Activated CD4-positive, alpha-beta T cell treated with anti-CD3 and anti-CD28 coated beads for 36 hours (primary cell): ENCODE measurements at places on chromosomes 11 and 22. TPM values are rescaled to one million over a fixed set of nuclear protein-coding genes. Genes with fewer than 3 reads are reported as not detected.

DNA sequence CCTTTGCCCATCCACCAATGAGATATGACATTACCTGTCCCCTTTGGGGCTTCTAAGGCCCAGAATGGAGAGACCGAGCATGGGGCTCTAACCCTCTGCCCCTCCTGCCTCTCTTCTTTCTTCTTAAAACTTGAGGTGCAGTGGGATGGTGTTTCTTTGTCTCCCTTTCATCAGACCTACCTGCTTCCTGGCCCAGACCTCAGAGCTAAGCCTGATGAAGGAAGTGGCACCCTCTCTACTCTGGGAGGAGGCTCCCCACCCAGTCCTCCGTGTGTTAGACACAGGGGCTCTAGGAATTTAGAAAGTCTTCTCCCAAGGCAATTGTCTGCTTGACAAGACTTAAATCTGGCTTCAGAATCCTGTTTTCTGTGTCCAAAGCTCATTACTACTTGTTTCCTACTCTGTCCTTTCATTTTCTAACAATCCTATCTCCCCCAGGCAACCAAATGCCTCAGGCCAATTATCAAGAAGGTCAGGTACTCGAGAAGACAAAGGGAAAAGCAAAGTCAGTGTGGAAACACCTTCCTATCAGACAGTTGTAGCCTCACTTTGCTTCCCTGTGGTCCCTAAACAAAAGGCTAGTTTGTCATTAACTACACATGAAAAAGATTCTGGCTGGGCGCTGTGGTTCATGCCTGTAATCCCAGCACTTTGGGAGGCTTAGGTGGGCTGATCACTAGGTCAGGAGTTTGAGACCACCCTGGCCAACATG, 20.3 kb upstream of the PARVA start:
- no peak for DNase-seq
- H3K27ac ChIP-seq = no peak overlapping the region
- H3K36me3 ChIP-seq = no peaks in the 10 kb centered on the region
- no peaks in the 10 kb centered on the region for H3K27me3 ChIP-seq
- H3K4me3 ChIP-seq = no peak overlapping the region

- peaks cover 6% of the 10 kb centered on the region for H3K27me3 ChIP-seq
- DNase-seq = no peak
- H3K4me1 ChIP-seq = no peaks in the 10 kb centered on the region
- H3K27ac ChIP-seq = no peak overlapping the region
- H3K36me3 ChIP-seq = no peaks in the 10 kb centered on the region
- H3K4me3 ChIP-seq = no peak overlapping the region
Measured at GRCh38 chr22:49369726-49370626, 457.7 kb downstream of the BRD1 start.

DNA sequence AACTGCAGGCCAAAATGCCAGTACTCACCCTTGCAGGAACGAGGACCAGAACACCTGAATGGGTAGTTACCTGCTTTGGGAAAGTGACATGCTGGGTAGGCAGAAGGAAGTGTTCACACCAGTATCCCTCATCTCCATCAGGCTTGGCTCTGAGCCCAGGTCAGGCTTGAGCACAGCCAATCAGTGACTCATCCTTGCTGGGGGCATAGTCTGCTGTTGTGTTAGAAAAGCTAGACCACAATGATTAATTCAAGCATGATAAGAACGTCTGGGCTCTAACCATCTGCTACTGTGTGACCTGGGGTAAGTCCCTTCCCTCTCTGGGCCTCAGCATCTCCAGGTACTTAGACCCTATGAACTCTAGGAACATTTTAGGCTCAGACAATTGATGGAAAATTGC, 450.4 kb downstream of the MIAT start:
- DNase-seq = no peak
- H3K36me3 ChIP-seq = no peaks in the 10 kb centered on the region
- H3K4me3 ChIP-seq = no peak overlapping the region

DNA sequence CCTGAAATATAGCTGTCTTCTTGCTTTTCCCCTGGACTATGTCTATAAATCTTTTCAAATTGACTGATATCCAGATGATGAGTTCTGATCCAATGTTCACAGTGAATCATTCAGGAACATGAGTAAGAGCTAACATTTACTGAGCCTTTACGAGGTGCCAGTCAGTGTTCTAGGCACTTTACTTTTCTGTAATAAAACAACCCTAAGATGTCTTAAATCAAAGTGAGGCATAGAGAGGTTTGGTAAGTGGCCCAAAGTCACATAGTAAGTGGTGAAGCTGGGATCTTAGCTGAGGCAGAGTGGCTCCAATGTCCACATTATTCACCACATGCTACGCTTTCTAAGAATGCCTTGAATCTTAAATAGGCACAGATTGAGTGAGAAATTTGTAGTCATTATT, 79.9 kb upstream of the OR4C15 start:
- H3K4me3 ChIP-seq = no peak overlapping the region
- no peaks in the 10 kb centered on the region for H3K36me3 ChIP-seq
- no peak for DNase-seq
- no peaks in the 10 kb centered on the region for H3K27me3 ChIP-seq
- no peaks in the 10 kb centered on the region for H3K4me1 ChIP-seq
- H3K27ac ChIP-seq = no peak overlapping the region

- no peak for DNase-seq
- H3K36me3 ChIP-seq = no peaks in the 10 kb centered on the region
- peaks cover 7% of the 10 kb centered on the region for H3K4me1 ChIP-seq
- peaks cover 19% of the 10 kb centered on the region for H3K27me3 ChIP-seq
- no peak overlapping the region for H3K27ac ChIP-seq
- no peak overlapping the region for H3K4me3 ChIP-seq
Measured at GRCh38 chr11:47188259-47188658, 2.0 kb upstream of the PACSIN3 start.

DNA sequence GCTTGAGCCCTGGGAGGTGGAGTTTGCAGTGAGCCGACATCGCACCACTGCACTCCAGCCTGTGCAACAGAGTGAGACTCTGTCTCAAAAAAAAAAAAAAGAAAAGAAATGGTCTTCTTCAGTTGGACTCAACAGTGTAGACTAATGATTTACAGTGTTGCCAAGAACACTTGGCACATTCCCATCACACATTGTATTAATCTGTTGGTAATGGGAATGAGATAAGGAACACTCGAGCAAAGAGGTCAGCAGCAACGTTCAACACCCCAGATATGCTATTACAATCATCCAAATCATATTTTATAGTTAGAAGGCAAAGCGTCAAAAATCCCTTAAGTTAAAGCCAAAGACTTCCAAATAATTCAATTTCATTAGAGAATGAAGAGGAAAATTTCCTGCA, 14.5 kb downstream of the CDON start:
- peaks cover 10% of the 10 kb centered on the region for H3K4me1 ChIP-seq
- DNase-seq = no peak
- H3K27me3 ChIP-seq = no peaks in the 10 kb centered on the region
- H3K27ac ChIP-seq = no peak overlapping the region
- no peaks in the 10 kb centered on the region for H3K36me3 ChIP-seq

DNA sequence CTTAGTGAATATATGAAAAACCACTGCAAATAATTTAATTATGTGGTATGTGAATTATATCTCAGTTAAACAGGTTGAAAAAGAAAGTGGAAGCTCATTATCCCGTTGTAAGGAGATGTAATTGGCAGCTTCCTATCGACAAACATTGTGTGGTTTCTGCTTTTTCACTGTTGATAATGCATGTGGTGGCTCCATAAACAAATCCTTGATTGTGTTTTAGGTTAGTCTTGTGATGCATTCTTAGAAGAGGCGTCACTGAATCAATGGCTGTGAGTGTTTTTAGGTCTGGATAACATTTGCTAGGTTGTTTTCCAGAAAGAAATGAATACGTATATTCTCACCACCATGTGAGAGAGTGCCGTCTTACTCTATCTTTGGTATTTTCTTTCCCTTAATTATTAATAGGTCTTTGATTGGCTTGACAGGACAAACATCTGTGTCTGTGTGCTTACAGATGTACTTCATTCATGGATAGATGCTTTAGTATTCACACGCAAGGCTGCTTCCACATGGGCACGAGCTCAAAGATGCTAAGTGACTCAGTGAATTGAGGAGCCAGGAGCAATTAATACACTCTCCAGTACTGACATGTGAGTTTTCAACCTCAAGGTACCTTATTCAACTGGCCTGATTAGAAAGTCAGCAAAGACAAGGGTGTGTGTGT, 166.7 kb downstream of the TBC1D22A start:
- no peaks in the 10 kb centered on the region for H3K27me3 ChIP-seq
- no peak overlapping the region for H3K4me3 ChIP-seq
- H3K4me1 ChIP-seq = peaks cover 4% of the 10 kb centered on the region
- DNase-seq = no peak
- H3K36me3 ChIP-seq = peaks cover 13% of the 10 kb centered on the region

GRCh38 chr11:118996926-118997626, 862 bp upstream of the CENATAC start:
- H3K36me3 ChIP-seq = peaks cover 41% of the 10 kb centered on the region
- H3K4me1 ChIP-seq = peaks cover 32% of the 10 kb centered on the region
- peak overlapping the region; percentile 88 for H3K4me3 ChIP-seq
- peak; percentile 70 for DNase-seq
- H3K27me3 ChIP-seq = no peaks in the 10 kb centered on the region

GRCh38 chr11:9265211-9266131, at the start of gene DENND5A:
Gene DENND5A, minus strand, starts transcription at chr11:9265350. Its CDS starts 281 bp downstream, at chr11:9265069.
- H3K4me3 ChIP-seq = peak within 1 kb of the TSS; percentile 87
- peak; percentile 71 for DNase-seq
- H3K27ac ChIP-seq = peak within 1 kb of the TSS; percentile 93
- peaks cover 33% of the 10 kb centered on the region for H3K4me1 ChIP-seq
- H3K36me3 ChIP-seq = peaks cover 3% of the 10 kb centered on the region

GRCh38 chr22:43859621-43860020, 2.7 kb downstream of the SULT4A1 start:
- no peaks in the 10 kb centered on the region for H3K36me3 ChIP-seq
- no peak for DNase-seq
- no peaks in the 10 kb centered on the region for H3K4me1 ChIP-seq
- peaks cover 55% of the 10 kb centered on the region for H3K27me3 ChIP-seq

DNA sequence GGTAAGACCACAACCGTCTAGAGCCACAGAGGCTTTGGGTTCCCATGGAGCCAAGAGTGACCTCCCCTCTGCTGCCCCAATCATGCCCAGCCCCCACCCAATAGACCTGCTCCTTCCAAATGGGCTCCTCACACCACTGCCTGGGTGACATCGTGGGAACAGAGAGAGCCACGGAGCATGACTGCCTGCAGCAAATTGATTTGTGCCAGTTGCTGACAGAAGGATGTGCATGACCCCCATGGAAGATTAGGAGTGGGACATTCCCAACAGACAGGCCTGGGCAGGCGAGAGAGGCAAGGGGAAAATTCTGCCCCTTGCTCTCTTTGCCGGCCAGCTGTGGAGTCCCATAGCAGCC, 88.5 kb downstream of the TENM4 start:
- H3K27ac ChIP-seq = no peak overlapping the region
- no peaks in the 10 kb centered on the region for H3K36me3 ChIP-seq
- no peak overlapping the region for H3K4me3 ChIP-seq
- peaks cover 10% of the 10 kb centered on the region for H3K27me3 ChIP-seq

GRCh38 chr11:130050257-130050656, 19.4 kb upstream of the APLP2 start:
- no peaks in the 10 kb centered on the region for H3K36me3 ChIP-seq
- H3K27me3 ChIP-seq = no peaks in the 10 kb centered on the region
- H3K4me3 ChIP-seq = no peak overlapping the region
- no peak overlapping the region for H3K27ac ChIP-seq
- no peak for DNase-seq
- no peaks in the 10 kb centered on the region for H3K4me1 ChIP-seq

DNA sequence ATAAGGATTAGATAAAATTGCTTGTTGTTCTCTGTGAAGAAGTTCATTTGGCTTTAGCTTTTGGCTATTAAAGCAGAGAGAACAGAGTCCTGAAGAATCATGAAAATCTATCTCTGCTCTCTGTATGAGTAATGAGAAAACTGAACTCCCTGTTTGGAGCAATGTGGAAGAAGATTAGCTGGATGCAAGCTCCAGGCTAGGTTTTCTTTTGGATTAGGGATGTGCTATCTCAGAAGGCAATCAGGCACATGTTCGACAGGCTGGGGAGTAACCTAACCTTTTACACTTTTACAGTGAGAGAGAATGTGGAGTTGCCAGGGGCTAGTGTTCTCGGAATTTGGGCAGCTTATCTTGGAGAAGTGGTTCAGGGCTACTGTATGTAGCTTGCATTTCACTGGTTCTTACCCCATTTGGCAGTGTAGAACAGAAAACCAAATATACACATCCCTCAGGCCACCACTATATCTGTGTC, 8.5 kb upstream of the SLN start:
- no peak overlapping the region for H3K4me3 ChIP-seq
- DNase-seq = no peak
- H3K27me3 ChIP-seq = peaks cover 18% of the 10 kb centered on the region
- H3K36me3 ChIP-seq = no peaks in the 10 kb centered on the region

GRCh38 chr11:66044757-66045156, 4.2 kb downstream of the GAL3ST3 start:
- H3K4me1 ChIP-seq = peaks cover 22% of the 10 kb centered on the region
- DNase-seq = peak; percentile 37
- H3K27ac ChIP-seq = no peak overlapping the region
- peaks cover 4% of the 10 kb centered on the region for H3K27me3 ChIP-seq

Gene EMSY
- total RNA-seq = 35.4 TPM

Gene C11orf42
- not detected for total RNA-seq

Gene SCGB2A2
- total RNA-seq = not detected

Gene C22orf31
- not detected for total RNA-seq

Gene TPH1
- total RNA-seq = 0.23 TPM
